ENCODE measurements at places on chromosomes 7 and 10. TPM values are rescaled to one million over a fixed set of nuclear protein-coding genes. Genes with fewer than 3 reads are reported as not detected.

Gene SMKR1
- total RNA-seq, result not detected

Gene GNGT1
- total RNA-seq, result not detected

Gene LRRC4
- 297 TPM for total RNA-seq

Gene MSMB
- not detected for total RNA-seq

Gene ZNF727
- total RNA-seq, result not detected

Gene ADIRF
- total RNA-seq, result not detected

Gene ADAMTS14
- total RNA-seq, result 1.1 TPM

DNA sequence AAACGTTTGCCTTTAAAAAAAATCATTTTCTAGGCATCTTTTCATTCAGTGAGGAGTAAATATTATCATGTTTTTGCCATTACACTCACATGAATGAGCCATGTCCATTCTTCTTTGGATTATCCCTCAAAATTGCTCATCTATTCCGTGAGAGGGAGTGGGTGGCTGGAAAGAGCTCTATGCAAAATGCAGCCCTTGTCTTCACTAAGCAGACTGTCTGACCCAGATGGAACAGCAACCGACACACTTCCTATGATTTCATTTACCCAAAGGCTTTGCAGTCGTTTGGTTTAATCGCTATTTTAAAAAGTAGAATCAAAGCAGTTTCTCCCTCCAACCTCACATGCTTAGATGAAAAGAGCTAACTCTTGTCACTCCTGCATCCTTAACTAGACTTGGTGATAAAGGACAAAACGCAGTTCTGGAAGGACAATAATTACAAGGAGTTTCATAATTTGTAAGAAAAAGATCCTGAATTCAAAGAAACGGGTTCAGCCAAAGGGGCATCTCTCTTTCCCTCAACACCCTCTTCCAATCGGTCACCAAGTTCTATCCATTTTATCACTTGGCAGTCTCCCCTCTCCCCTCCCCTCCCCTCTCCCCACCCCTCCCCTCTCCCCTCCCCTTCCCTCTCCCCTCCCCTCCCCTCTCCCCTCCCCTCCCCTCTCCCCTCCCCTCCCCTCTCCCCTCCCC lies 198.1 kb upstream of the STK17A start:
- H3K27me3 ChIP-seq, result no peaks in the 10 kb centered on the region
- no peak overlapping the region for H3K27ac ChIP-seq
- H3K4me1 ChIP-seq, result no peaks in the 10 kb centered on the region
- no peak overlapping the region for H3K4me3 ChIP-seq

DNA sequence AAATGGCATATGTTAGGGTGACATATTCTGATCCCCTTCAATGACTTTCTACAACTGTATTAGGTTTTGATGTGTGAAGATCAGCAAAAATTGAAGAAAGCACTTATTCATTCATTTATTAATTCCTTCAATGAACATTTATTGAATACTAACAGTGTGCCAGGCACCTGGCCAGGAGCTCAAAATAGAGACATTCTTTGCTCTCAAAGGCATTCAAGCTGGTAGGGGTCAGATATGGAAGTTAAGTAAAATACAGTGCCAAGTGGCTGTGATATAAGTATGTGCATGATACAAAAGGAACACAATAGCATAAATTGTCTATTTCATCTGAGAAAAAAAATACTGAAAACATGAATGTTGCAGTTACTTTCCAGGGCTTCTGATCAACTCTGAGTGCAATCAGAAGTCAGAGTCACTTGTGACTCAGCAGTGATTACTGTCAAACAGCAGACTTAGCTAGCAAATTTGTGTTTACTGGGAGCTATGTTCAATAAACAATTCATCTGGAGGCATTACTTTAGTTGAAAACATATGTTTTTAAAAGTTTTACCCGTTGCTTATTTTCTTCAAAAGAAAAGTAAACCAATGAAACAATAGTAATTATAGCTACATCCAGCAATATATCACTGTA lies 60.4 kb upstream of the CACNB2 start:
- H3K27me3 ChIP-seq, result peaks cover 2% of the 10 kb centered on the region
- H3K36me3 ChIP-seq, result no peaks in the 10 kb centered on the region
- DNase-seq, result no peak
- H3K4me1 ChIP-seq, result peaks cover 11% of the 10 kb centered on the region
- H3K27ac ChIP-seq, result no peak overlapping the region

DNA sequence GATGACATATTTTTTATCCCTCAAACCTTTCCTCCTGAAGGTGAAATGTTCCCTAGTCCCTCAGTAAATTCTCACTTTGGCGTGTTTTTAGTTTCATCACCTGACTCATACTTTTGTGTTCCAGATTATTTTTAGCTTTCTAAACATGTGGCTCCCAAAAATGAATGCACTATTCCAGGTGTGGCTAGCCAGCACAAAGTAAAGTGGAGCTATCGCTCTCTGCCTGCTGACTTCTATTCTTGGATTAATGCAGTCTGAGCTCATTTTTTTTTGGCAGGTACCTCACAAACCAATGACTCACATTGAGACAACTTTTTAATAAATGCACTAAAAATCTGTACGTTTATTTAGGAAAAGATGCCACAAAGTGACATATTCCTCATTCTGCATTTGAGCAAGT lies 58.8 kb upstream of the LANCL2 start:
- no peaks in the 10 kb centered on the region for H3K27me3 ChIP-seq
- peaks cover 3% of the 10 kb centered on the region for H3K36me3 ChIP-seq
- no peaks in the 10 kb centered on the region for H3K4me1 ChIP-seq
- DNase-seq, result no peak
- H3K4me3 ChIP-seq, result no peak overlapping the region

GRCh38 chr7:22581099-22581498 lies 81.1 kb upstream of the STEAP1B start:
- H3K4me3 ChIP-seq, result no peak overlapping the region
- H3K4me1 ChIP-seq, result peaks cover 8% of the 10 kb centered on the region
- H3K27me3 ChIP-seq, result no peaks in the 10 kb centered on the region
- no peak for DNase-seq

GRCh38 chr10:103064956-103065355 lies 128.1 kb downstream of the NT5C2 start:
- DNase-seq, result no peak
- peaks cover 1% of the 10 kb centered on the region for H3K27me3 ChIP-seq
- no peaks in the 10 kb centered on the region for H3K4me1 ChIP-seq

GRCh38 chr10:52801947-52802346 lies 29.4 kb upstream of the MBL2 start:
- no peak overlapping the region for H3K27ac ChIP-seq
- no peak overlapping the region for H3K4me3 ChIP-seq
- H3K36me3 ChIP-seq, result no peaks in the 10 kb centered on the region

DNA sequence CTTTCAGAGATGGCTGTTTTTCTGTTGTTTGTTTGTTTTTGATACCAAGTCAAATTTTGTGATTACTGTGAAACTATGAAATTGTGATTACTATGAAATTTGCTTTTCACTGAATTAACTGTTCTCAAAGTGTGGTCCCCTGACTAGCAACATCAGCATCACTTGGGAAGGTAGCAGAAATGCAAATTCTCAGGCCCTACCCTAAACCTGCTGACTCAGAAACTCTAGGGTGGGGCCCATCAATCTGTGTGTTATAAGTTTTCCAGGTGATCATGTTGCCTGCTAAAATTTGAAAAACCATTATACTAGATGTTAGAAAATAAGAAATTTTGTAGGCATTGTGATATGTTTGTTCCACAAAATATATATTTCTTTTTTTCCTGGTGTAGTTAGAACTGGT lies 1.2 kb downstream of the IFIT1B start:
- H3K27me3 ChIP-seq, result no peaks in the 10 kb centered on the region
- no peaks in the 10 kb centered on the region for H3K36me3 ChIP-seq
- peaks cover 17% of the 10 kb centered on the region for H3K4me1 ChIP-seq
- H3K4me3 ChIP-seq, result no peak overlapping the region

DNA sequence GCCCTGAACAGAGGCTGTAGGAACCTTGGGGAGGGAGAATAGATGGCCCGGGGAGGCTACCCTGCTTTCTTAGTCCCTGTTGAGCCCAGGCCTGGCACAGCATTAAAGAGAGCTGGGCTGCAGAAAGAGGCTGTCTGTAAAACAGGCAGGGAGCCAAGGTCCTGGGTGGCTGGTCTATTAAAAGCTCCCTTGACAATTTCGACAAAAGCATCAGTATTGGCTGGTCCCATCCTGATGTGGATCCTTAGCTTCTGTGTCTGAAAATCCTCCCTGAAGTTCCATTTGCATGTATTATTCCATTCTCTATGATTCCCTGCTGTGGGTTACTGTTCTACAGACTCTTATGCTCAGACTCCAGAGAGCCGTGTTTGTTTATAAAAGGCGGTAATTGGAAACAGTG lies 158.5 kb downstream of the GALNT17 start:
- no peaks in the 10 kb centered on the region for H3K36me3 ChIP-seq
- H3K4me3 ChIP-seq, result no peak overlapping the region
- no peaks in the 10 kb centered on the region for H3K4me1 ChIP-seq
- no peak overlapping the region for H3K27ac ChIP-seq

DNA sequence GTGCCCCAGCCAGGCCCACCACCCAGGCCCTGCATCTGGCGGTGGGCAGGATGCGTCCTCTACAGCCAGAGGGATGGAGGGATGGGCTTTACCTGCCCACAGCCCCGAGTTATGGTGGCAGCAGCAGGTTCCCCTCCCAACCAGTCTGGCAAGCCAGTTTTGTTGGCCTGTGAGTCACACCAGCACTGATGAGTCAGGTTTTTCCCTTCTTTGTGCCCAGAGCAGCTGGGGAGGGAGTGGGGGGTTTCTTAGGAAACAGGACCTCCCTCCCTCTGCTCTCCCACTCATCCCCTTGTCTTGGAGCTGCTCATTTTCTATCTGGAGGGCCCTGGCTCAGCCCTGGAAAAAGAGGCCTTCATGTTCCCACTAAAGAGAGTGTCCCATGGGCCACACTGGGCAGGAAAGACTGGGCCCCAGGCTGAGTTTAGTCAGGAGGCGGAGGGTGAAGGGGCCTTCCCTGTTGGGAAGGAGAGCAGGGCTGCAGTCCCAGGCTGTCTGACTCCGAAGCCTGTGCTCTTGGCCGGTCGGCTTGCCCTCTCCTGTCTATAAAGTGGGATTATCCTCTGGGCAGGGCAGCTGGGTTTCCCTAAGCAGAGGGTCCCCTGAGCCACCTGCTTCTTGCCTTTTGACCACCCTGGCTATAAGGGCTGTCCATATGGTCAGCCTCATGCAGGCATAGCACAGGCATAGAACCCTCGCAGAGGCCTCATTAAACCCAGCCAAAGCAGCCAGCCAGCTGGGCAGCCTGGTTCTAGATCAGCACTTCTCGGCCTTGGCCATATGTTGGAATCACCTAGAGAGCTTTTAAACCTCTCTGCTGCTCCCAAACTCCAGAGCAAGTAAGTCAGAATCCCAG lies 30.2 kb upstream of the ANKRD2 start:
- DNase-seq, result no peak
- peak overlapping the region; percentile 82 for H3K4me3 ChIP-seq
- H3K27ac ChIP-seq, result peak overlapping the region; percentile 95
- H3K4me1 ChIP-seq, result peaks cover 63% of the 10 kb centered on the region

- peaks cover 23% of the 10 kb centered on the region for H3K4me1 ChIP-seq
- no peak for DNase-seq
- H3K4me3 ChIP-seq, result peak overlapping the region; percentile 21
- peaks cover 6% of the 10 kb centered on the region for H3K27me3 ChIP-seq
Observed at GRCh38 chr7:5406957-5407945, 16.4 kb downstream of the TNRC18 start.

- no peak overlapping the region for H3K4me3 ChIP-seq
- DNase-seq, result no peak
- H3K27ac ChIP-seq, result no peak overlapping the region
- no peaks in the 10 kb centered on the region for H3K4me1 ChIP-seq
Observed at GRCh38 chr7:81624021-81624592, 145.7 kb downstream of the HGF start.

DNA sequence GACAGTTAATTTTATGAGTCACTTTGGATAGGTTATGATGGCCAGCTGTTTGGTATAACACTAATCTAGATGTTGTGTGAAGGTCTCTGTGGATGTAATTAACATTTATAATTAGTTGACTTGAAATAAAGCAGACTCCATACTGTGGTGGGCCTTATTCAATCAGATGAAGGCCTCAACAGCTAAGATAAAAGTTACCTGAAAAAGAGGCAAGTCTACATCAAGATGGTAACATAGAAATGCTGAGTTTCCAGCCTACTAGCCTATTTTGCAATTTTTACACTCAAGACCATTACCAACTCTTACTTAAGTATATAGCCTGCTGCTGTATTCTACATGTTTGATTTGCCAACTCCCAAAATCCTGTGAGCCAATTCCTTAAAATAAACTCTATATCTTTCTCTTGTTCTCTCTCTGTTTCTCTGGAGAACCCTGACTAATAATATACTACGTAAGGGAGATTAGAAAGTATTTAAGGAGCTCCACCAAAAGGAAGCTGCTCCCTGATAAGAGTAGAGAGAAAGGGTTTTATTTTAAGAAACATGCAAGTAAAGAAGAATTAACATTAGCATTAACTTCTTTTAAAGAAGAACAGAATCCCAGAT lies 42.7 kb downstream of the ZNF438 start:
- no peaks in the 10 kb centered on the region for H3K4me1 ChIP-seq
- peaks cover 8% of the 10 kb centered on the region for H3K36me3 ChIP-seq
- no peak overlapping the region for H3K4me3 ChIP-seq
- DNase-seq, result no peak
- H3K27me3 ChIP-seq, result no peaks in the 10 kb centered on the region

GRCh38 chr7:35035511-35035961 lies 1.7 kb downstream of the DPY19L1 start:
- DNase-seq, result no peak
- peaks cover 31% of the 10 kb centered on the region for H3K4me1 ChIP-seq
- H3K27ac ChIP-seq, result peak overlapping the region; percentile 5

DNA sequence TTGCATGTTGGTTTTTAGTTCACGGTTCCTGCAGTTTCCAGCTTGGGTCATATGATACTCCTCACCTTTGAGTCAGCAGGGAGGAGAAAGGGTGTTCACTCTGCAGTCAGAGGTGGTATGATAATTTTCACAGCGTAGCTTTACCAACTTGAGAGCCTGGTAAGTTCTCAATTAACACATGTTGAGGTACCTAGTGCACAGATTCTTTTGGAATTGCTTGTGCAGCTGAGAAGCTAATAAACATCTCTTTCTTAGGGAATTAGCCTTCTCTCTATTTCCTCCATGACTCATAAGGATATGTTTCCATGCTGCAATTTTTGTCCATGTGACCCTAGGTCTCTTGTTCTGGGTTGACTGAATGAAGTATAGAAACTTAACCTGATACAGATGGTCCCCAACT lies 166.6 kb downstream of the KIF20B start:
- no peaks in the 10 kb centered on the region for H3K36me3 ChIP-seq
- DNase-seq, result no peak
- H3K4me1 ChIP-seq, result no peaks in the 10 kb centered on the region
- H3K27ac ChIP-seq, result no peak overlapping the region

- no peaks in the 10 kb centered on the region for H3K36me3 ChIP-seq
- H3K27me3 ChIP-seq, result peaks cover 8% of the 10 kb centered on the region
- DNase-seq, result peak; percentile 52
Observed at GRCh38 chr7:74617180-74617744, 40.3 kb upstream of the GTF2I start.

All from endothelial cell (in vitro differentiated cells).